Heart right ventricle (tissue), 16 donors: ENCODE measurements at places on chromosomes 1 and 21.

DNA sequence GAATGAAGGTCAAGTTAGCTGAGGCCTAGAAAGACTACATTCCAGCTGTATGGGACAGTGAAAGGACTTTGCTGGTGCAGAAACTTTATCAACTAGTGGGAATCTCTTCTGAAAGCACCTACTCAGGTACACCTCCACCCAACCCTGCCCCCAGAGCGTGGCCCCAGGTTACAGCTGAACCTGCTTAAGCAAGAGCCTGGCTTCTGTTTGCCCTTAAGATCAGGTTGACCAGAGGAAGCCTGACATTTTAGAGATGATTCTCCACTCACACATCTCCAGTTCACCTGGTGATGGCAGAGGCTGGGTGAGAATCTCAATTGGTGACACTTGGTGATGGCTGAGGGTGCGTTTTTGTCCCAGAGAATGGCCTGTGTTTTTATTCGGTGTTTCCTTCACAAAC lies 24.0 kb downstream of the ELAPOR1 start:
- no peak for DNase-seq

- no peak for DNase-seq
Measured at GRCh38 chr1:247435030-247435758, 19.2 kb downstream of the NLRP3 start.

DNA sequence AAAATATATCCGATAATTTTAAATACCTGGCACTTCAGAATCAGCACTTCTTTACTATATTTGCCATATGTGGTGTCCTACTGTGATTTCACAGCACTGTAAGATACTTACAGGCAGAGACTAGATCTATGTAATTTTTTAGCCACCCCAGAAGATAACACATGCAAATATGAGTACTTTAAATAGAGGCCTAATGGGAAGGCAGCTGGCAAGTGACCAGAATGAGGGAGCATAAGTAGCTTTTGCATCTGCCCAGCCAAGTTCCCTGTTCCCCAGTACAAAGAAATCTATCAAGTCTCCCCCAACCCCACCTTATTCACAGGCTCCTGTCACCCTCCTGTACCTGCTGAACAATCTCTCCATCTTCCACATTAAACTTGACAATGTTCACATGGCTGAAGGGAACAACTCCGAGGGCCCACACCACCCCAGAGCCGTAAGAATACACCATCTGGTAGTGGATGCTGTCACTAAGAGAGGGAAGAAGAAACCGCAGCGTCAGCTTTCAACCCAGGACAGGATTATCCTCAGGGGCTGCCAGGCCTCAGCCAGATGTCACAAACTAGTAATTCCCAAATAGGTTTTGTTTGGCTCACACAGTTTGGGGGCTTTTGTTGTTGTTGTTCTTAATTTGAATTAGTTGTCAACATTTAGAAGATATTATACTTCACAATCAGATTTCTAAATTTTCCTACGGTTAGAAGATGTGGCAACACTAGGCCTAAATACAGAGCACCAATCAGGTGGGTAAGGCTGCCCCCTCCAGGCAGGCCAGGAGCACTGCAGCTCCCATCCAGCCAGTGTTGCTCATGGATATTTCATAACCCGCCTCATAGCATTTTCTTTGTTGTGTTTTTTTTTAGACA lies 10.4 kb downstream of the EMC1 start:
- DNase-seq, result peak; percentile 51

DNA sequence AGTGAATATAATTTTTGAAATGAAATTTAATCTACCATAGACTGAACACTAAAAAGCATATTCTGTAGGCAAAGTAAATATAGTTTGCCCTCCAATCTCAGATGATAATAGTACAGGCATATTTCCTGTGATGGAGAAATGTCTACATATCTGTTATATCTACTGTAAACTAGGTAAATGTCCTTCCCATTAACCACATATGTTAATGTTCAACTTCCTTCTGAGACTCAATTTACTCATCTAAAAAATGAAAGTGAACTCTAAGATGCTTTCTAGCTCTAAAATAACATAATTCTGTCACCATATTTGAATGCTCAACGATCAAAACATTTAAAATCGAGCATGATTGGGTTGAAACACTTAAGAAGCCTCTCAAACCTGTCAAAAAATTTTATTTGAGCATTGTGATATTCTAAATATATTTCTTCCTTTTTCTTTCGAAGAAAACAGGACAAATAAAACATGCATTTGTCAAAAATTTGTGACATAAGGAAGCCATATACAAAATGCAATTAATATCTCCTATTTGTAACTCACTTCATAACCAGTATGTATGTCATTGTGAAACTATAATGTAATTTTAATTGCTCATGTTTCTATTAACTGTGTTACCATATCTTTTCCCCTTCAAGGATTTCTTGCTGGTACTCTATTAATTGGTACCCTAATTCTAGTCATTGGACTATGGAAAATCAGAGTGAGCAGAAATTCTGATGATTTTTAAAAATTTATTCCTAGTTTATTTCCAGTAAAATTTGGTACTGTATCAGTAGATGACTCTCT lies 34.2 kb downstream of the CD55 start:
- DNase-seq, result no peak

- no peak for DNase-seq
Measured at GRCh38 chr1:200442023-200442422, 32.2 kb upstream of the ZNF281 start.

DNA sequence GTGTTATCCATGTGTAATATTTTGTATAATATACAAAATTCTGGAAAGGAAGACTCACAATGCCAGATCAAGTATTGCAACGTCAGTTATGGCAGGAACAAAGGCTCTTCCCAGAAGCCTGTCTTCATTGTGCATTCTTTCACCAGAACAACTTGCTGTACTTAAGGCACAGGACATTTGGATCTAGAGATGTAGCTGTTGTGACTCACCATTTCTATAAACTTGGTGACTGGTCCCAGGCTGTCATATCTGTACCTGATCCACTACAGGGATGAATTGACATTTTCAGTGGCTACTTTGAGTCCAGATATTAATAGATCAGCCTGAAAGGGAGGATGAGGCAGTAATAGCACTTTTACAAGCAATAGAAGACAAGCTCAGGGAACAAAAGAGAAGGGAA lies 299.8 kb downstream of the DISC1 start:
- no peak for DNase-seq

DNA sequence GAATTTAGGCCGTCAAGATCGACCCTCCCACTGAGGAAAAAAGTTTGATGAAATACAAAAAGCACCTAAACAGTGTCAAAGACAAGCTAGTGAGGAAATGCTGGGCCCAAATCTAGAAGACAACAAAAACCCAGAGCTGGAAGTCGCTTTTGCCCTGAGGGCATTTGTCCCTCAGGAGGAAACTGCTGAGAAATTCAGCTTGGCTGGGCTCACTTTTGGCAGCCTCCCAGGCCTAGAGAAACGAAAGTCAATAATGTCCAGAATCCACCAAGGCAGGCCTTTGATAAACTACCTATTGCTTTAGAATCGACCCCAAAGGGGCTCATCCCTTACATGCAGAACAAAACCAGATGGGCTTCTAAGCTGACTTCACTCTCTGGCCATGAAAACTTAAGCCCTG lies 38.9 kb downstream of the SYT2 start:
- DNase-seq, result no peak

DNA sequence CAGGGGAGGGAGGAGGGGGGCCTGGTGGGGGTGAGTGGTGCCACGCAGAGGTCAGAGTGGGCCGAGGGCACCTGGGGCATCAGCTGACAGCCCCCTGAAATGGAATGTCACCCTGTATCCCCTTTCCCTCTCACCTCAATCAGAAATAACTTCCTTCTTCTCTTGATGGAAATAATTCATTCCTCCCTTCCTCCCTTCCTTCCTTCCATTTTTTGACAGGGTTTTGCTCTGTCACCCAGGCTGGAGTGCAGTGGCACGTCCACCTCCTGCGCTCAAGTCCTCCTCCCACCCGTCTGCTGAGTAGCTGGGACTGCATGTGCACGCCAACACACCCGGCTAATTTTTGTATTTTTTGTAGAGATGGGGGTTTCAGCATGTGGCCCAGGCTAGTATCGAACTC lies 48.4 kb upstream of the LRRC3 start:
- DNase-seq, result no peak

DNA sequence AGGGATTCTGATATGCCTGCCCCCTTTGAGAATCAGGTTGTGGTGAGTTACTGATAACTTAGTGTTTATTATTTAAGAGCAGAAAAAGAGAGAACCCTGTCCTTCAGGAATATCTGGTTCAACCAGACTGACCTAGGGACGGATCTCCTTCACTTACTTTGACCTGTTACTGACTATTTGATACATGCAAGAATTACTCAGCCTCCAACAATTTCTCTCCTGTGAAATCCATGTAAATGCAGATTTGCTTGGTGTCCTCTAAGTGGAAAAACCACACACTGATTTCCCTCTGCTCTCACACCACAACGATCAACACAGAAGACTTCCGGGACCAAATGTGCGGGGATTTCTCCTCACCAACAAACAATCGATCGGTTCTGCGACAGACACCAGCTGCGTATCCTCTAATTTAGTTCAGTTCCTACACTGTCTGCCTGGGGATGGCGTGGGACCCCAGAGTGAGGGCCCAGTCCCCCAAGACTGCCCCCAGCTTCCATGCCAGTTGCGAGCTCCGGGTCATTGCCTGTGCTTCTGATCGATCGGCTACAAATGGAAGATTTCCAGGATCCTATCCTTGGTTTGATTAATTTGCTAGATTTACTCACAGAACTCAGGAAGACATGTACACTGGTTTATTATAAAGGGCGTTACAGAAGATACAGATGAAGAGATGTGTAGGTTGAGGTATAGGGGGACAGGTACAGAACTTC lies 51.7 kb downstream of the BACE2 start:
- no peak for DNase-seq

DNA sequence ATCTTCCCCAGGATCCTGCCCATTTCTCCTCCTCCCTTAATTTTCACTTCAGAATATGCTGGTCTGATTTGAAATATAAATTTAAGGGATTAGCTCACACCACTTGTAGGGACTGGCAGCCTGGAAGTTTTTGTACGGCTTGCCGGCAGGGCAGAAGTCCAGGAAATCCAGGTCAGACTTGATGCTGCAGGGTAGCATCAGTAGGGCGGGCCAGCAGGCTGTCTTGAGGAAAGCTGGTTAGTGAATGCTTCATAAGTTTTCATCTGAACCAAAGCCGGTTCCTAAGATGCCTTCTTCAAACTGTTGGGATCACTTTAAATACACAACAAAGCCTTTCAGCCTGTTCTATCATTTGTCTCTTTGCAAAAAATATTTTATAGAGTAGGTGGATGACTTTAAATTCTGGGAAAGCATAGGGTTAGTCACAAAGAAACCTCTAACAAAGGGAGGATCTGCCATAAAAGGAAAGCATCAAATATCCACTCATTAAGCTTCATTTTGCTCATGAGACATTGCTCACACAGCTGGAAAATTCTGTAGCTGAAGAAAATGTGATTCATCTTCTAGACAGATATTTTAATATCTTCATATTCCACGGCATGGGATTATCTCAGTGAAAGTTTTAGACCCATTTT lies 90.7 kb upstream of the GFI1 start:
- DNase-seq, result peak; percentile 14

GRCh38 chr1:184350573-184350972 lies 36.3 kb upstream of the C1orf21 start:
- DNase-seq, result no peak

DNA sequence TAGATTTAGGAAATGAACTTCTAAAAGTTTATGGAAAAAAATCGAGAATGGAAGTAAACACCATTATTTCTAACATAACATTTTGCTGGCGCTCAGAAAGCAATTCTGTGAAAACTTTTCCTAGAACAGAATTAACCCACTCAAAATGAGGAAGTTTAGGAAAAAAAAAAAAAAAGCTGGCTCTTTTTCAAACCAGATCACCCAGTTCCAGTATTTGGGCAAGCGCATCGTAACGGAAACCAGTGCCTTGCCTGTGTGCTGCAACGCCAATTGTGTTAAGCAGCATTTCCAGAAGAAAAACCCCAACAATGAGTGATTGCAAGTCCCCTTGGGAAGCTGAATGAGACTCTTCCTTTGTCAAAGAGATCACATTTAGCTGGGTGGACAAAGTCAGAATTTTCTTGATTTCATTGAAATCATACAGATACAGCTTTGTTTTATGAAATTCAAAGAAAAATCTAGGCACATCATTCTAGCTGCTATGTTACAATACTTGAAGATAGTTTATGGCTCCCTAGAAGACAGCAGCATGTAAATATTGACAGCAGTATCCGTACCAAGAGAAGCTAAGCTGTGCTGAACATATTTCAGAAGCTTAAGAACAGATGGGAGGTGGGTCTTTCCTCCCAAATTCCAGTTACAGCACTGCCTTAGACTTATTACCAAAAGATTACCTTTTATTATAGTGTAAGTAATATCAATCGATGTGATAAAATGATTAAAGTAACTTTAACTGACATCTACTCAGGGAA lies 113.4 kb downstream of the ERG start:
- DNase-seq, result no peak

GRCh38 chr1:234608025-234608910 lies 1.7 kb downstream of the IRF2BP2 start:
- DNase-seq, result peak; percentile 87

DNA sequence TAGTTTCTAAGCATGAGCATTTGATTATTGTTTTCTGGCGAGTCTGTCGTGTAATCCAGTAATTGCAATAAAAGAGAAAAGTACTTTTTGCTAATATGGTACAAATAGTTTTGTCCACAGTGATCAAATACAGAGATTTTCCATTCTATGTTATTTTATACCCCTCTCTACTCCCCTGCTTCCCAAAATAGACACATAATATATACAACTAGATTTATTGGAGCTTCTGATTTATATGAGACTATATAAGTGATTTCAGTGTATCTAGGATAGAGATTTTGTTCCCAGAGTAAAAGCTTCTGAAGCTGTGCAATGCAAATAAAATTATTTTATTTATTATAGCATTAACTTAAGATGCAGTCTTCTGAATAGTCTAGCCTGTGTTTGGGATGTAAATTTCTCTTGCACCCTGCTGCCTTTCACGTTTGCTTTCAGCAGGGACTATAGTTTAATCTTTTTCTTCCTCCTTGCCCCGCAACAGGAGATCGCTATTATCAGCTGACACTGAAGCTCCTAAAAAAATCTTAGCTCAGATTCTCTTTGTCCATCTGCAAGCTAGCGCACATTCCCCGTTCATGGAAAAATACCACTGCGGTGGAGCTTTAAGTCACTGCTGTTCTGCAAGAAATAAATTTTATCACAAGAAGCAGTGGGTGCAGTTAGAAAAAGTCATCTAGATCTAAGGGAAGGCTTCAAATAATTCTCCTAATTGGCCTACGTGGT lies 273.3 kb downstream of the DISC1 start:
- no peak for DNase-seq

GRCh38 chr1:175217721-175218531 lies 25.4 kb upstream of the KIAA0040 start:
- DNase-seq, result no peak

GRCh38 chr21:31470896-31471694 lies 127.0 kb upstream of the TIAM1 start:
- no peak for DNase-seq

DNA sequence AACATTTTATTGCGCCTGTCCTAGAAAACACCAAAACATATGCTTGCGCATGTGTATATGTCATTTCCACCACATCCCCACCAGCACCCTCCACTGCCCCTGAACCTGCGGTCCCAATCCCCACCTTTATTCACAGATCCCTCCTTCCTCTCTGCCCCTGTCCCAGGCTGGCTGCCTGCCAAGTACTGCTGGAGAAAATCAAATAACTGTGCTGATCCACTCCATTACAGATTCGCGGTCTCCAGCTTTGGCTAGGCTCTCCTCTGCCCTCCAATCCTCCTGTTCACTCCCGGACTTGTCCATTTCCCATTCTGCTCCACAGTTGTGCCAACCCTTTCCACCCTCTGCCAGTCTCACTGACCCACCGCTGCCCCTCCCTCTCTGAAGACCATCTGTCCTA lies 59.3 kb upstream of the GJB5 start:
- DNase-seq, result no peak
